Amygdala (tissue), 56 donors: ENCODE measurements at places on chromosomes 11 and 22.

- DNase-seq: no peak
Observed at GRCh38 chr22:19060356-19061009, 61.7 kb downstream of the DGCR2 start.

GRCh38 chr11:66056501-66056900, 4.3 kb downstream of the SF3B2 start:
- no peak for DNase-seq

- no peak for DNase-seq
Observed at GRCh38 chr11:533586-534395, 1.6 kb downstream of the HRAS start.

- DNase-seq: no peak
Observed at GRCh38 chr11:18844753-18845367, 53.3 kb upstream of the PTPN5 start.

DNA sequence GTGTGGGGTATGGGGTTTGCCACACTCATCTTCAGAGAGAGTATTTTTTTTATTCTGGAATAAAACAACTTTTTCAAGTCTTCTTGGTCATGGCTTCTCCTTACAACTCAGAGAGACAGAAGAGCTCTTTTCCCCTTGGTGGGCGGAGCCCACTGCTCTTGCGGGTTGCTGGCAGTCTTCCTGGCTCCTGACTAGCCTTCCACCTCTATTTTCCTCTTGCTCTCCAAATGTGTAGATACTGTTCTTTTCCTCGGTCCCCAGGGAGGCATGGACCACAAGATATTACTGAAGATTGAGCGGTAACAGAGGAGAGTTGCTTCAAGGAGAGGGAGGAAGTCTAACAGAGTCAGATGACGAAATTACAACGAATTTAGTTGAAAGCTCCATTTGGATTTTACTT, 210.6 kb downstream of the NTM start:
- no peak for DNase-seq

- DNase-seq: no peak
Observed at GRCh38 chr11:123640677-123641494, 13.5 kb downstream of the SCN3B start.

DNA sequence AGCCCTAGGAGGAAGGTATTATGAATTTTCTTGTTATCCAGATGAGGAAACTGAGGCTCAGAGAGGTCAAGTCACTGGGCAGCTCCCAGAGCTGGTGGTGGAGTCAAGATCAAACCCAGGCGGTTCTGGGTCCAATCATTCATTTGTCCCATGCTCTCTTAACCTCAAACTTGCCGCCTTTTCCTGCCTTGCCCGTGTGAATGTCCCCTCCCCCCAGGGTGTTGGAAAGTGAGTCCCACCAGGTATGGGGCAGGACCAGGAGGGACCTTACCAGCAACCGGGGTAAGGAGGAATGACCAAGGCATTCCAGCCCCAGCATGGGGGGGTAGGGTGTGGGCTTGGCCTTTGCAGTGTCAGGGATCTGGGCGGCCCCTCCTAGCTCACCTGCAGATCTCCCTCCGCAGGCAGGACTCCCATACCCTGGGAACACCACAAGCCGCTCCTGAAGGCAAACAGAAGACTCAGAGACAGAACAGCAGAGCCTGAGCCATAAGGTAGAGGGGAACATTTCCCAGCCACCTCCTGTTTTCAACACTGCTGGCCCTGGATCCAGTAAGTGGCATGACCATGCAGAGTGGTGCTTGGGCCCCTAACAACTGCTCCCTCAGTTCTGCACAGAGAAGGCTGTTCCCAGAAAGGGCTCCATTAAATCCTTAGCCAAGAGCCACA, 41.2 kb upstream of the SYT7 start:
- no peak for DNase-seq

DNA sequence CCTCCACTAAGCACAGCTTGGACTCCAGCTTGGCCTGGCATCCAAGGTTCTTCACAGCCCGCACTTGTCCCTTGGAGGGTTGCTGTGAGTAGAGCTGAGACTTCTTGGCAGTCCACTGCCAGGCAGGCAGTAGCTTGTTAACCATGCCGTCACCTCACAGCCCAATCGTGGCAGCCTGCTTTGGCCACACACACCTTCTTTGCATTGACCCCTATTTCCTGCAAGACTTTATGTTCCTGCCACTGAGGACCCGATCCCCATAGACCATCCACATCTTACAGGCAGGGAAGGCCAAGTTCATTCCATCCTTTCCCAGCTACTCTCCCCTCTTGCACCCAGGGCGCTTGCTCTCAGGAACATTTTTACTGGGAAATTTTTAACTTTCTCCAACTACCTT, 2.5 kb upstream of the PYGM start:
- peak; percentile 19 for DNase-seq

DNA sequence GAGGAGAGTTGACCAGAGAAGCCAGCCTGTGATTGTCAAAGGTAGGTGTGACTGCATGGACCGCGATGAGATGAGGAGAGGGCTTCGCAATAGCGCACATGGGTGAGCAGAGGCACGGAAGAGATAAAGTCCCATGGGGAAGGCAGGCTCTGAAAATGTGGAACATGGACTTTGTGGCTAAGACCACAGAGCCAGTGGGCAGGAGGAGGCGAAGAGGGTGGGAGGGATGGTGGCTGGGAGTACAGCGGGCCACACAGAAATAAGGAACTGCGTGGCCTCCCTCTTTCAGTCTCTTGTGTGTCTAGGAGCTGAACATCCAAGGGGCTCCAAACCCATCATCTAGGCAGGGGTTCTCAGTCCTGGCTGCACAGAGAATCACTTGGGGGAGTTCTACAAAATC, 98.6 kb downstream of the TENM4 start:
- no peak for DNase-seq

GRCh38 chr11:128803449-128804245, 63.4 kb downstream of the KCNJ1 start:
- DNase-seq: no peak

DNA sequence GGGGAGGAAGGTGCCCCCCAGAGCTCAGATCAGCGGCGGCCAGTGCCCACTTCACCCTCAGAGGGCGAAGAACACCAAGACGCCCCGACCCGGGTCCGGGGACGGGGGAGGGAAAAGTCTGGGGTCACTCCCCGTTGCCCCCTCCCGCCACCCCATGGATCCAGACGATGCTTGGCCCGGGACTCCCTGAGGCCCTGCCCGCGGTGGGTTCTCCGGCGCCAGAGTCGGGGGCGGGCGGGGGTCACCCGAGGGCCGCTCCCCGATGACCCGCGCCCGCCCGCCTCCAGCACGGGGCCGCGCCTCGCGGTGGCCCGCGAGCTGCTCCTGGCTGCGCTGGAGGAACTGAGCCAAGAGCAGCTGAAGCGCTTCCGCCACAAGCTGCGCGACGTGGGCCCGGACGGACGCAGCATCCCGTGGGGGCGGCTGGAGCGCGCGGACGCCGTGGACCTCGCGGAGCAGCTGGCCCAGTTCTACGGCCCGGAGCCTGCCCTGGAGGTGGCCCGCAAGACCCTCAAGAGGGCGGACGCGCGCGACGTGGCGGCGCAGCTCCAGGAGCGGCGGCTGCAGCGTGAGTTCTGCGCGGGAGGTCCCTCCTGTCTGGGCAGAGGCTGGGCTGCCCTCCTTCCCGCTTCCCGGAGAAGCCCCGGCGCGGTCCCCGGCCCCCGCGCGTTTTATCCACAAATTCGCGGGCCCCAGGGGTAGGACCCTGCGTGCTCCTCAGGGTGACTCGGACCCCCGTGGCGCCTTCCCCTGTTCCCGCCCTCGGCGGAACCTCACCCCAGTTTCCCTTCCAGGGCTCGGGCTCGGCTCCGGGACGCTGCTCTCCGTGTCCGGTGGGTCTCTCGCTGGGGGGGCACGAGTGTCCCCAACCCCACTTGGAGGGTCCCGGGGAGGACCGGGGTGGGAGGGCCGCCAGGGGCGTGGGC, 1.1 kb downstream of the NLRP6 start:
- DNase-seq: no peak

DNA sequence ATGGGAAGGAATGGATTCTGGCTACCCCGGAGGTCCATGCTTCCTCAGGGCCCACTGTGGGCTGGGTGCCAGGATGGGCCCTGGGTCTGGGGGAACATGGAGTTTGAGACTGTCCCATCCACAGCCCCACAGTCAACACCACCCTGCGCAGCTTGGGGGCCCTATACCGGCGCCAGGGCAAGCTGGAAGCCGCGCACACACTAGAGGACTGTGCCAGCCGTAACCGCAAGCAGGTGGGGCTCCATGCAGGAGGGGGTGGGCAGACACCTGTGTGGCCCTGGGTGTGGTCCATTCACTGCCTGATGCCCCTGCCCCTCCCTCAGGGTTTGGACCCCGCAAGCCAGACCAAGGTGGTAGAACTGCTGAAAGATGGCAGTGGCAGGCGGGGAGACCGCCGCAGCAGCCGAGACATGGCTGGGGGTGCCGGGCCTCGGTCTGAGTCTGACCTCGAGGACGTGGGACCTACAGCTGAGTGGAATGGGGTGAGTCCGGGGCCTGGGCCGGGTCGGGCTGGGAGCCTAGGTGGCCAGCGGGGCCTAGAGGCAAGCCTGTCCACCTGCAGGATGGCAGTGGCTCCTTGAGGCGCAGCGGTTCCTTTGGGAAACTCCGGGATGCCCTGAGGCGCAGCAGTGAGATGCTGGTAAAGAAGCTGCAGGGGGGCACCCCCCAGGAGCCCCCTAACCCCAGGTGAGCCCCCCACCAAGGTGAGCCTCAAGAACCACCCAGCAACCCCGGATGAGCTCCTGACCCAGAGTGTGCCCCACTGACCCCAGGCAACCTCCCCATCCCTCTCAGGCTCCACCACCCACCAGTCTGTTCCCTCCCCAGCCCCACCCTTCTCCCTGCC, 2.7 kb upstream of the RAB1B start:
- no peak for DNase-seq

GRCh38 chr11:66680966-66681645, 3.4 kb upstream of the RBM4B start:
- DNase-seq: no peak
